ENCODE measurements at places on chromosomes 3 and 15. TPM values are rescaled to one million over a fixed set of nuclear protein-coding genes. Genes with fewer than 3 reads are reported as not detected.

DNA sequence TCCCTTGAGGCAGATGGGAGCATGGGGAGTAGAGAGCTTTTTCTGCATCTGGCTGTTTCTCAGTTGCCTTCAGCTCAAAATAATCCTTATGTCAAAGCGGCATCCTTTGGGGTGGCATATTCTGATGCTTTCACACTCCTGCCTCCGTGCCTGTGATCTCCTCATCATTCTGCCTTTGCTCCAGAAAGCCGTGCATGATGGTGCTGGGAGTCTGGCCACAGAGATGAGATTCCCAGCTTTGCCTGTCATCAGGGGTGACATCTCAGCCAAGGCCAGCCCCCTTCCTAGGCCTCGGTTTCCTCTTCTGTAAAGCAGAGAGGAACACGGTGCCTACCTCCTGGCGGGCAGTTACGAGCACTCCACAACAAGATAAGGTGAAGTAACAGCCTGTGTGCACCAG is 96.3 kb upstream of the ALDH1A3 start:
- no peaks in the 10 kb centered on the region for H3K27me3 ChIP-seq
- H3K4me1 ChIP-seq: no peaks in the 10 kb centered on the region
- DNase-seq: peak; percentile 3

DNA sequence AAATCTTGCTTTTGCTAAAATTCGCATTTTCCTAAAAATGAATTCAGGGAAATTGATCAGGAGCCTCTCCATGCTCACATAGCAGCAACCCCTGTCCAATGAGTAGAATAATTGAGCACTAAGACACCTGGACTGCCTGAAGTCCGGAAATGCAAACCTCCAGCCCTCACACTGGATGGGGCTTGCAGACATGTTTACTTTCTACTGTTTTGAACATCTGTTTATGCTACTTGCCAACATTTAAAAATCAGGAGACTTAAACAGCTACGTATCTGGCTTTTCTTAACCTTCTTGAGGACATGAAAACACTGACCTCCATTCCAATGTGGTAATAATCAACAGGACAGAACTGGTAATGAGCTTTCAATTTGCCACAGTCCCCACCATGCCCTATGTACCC is 184.4 kb downstream of the SHOX2 start:
- H3K27me3 ChIP-seq: no peaks in the 10 kb centered on the region
- H3K27ac ChIP-seq: no peak overlapping the region
- no peaks in the 10 kb centered on the region for H3K4me1 ChIP-seq
- H3K36me3 ChIP-seq: no peaks in the 10 kb centered on the region

DNA sequence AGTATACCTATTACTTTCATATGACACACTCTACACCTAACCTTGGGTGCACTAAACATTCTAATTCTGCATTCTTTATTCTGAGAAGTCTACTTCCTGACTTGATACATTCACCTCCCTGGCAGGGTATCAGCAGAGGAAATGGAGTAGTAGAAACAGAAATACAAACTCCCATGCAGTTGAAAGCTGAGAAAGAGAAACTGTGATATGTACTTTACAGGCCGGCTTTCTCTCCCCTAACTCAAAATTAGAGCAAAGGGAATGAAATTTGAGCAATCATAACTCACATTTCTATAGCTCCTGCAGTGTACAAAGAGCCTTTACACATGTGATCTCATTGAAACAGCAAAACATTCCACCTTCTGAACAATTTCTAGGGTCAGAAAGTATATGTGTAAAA is 135.5 kb upstream of the COL8A1 start:
- H3K4me3 ChIP-seq: no peak overlapping the region
- H3K36me3 ChIP-seq: no peaks in the 10 kb centered on the region
- H3K4me1 ChIP-seq: no peaks in the 10 kb centered on the region
- no peak overlapping the region for H3K27ac ChIP-seq

GRCh38 chr15:68699881-68700454 is 120.7 kb downstream of the ANP32A start:
- no peak overlapping the region for H3K27ac ChIP-seq
- DNase-seq: no peak
- peaks cover 5% of the 10 kb centered on the region for H3K27me3 ChIP-seq
- H3K36me3 ChIP-seq: no peaks in the 10 kb centered on the region

DNA sequence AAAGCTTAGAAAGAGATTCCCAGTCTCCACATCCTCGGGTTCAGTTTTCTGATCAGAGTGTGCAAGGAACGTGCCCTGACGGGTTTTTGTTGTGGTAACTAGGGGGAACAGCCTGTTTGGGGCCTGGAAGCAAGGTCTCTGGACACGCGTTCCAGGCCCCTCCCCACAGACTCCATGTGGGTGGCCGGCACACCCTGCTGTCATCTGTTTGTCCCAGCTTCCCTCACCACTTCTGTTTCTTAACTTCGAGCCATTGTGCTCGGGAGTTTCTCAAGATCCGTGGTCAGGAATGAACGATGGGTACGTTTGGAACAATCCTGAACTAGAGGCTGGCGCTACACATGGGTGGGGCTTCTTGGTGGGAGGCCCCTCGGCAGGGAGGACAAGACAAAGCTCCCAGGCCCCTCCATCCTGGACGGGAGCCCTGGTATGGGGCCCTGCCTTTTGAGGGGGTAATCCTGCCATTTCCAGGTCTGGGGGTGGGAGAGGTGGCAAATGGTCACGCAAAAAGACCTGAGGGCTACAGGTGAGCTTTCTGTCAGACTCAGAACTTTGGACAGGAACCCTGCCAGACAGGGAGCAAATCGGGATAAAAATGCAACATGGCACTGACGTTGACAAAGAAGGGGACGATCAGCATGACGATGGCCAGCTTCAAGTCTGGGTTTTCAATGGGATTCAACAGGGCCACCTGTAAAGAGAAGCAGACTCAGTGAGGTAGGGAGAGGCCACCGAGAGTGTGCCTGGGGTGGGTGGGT is 8.5 kb upstream of the MUSTN1 start:
- peaks cover 9% of the 10 kb centered on the region for H3K36me3 ChIP-seq
- H3K27ac ChIP-seq: no peak overlapping the region
- H3K4me1 ChIP-seq: peaks cover 36% of the 10 kb centered on the region

Gene CFAP92
- 0.10 TPM for total RNA-seq

- H3K4me3 ChIP-seq: no peak overlapping the region
- peaks cover 6% of the 10 kb centered on the region for H3K4me1 ChIP-seq
- H3K27me3 ChIP-seq: peaks cover 10% of the 10 kb centered on the region
- DNase-seq: no peak
- H3K27ac ChIP-seq: no peak overlapping the region
- no peaks in the 10 kb centered on the region for H3K36me3 ChIP-seq
Observed at GRCh38 chr15:44801797-44802196, 65.5 kb downstream of the TRIM69 start.

Gene IL20RB
- total RNA-seq: 1.2 TPM

Measured in activated CD4-positive, alpha-beta T cell treated with anti-CD3 and anti-CD28 coated beads, Interleukin-2, amount 10 ng/mL, durations not matched to agents 7 days and 5 days (primary cell).